ENCODE measurements at places on chromosomes 11 and 22.

GRCh38 chr11:111634981-111635705, 32.9 kb downstream of the SIK2 start:
- DNase-seq: no peak

DNA sequence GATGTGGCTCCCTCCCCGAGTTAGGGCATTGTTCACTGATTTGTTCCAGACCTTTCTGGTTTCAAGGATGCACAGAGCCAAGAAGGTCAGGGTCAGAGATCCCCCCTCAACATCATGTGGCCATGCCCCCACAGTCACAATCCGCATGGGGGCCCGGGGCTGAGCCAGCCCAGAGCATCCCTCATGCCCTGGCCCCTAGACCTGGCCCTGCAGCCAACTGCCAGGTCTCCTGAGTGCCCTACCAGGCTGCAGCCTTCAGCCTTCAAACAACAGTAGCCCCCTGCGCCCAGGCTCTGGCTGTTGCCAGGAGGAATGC, 142.4 kb downstream of the CRYBB2 start:
- DNase-seq: no peak

DNA sequence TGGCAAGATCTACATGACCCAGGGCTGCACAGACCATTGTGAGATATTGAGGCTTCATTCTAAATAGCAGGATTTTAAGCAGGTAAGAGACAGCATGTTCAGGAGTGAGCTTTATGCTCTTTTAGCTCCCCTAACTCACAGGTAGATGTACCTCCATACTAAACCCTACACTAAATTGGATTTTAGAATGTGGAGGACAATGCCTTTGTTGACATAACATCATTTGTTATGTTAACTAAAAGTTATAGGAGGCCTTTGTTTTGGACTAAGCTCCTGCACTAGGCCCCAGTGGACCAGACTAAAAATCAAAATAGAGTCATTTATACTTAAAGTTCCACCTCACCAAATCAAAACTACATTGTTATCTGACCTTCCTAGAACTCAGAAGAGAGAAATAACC, 6.8 kb downstream of the DDIAS start:
- no peak for DNase-seq

GRCh38 chr11:36657610-36658267, 59.7 kb upstream of the RAG2 start:
- DNase-seq: no peak

DNA sequence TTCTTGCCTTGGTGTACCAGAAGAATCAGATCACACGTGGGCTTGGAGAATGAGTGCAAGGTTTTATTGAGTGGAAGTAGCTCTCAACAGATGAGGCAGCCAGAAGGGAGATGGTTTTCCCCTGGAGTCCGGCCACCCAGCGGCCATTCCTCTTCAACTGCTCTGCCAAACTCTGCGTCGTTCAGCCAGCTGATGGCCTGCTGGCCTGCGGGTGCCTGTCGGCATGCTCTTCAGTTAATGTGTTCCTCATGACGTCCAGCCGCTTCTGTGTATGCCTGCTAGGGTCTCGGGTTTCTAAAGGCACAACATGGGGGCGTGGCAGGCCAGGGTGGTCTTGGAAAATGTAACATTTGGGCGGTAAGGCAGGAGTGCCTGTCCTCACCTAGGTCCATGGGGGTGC, 487.9 kb upstream of the LRRC4C start:
- no peak for DNase-seq

DNA sequence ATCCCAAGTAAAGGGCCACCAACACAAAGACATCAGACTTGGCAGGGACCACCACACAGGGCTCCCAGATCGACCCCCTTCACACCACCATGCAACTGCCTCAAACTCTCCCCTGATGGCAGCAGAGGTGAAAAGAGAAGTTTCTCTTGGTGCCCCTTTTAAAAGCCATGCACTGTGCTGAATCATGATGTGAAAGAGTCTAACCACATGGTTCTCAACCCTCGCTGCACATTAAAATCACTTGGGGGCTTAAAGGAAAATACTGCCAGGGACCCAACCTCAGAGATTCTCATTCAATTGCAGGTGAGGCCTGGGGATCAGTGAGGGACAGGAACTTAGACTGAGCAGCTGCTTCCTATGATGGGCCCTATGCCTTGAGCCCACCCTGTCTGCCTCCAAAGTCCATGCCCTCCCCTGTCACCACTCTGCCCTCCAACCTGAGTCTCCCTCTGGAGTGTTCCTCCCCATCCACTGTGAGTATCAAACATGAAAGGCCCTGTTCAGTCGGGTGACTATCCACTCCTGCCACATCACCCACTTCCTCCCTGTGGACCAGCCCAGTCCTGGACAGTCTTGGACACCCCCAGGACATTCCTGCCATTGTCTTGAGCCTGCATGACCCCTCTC, 40.8 kb downstream of the PLEKHA7 start:
- no peak for DNase-seq

DNA sequence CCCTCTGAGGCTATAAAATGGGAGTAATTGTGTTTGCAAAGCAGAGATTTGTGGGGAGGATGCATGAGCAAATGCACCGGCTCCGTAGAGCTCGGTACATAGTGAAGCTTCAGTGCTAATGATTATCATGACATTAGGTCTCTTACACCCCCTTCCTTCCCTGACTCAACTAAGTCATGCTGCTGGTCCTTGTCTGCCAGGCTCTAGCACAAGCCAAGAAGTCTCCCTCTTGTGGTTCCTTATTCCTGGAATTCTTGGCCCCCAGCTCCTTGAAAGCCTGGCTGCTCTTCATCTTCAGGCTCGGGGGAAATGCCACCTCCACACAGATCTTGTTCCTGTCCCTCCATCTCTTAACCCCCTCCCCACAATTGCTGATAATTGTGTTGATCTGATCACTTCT, 45.7 kb upstream of the SYT13 start:
- no peak for DNase-seq

DNA sequence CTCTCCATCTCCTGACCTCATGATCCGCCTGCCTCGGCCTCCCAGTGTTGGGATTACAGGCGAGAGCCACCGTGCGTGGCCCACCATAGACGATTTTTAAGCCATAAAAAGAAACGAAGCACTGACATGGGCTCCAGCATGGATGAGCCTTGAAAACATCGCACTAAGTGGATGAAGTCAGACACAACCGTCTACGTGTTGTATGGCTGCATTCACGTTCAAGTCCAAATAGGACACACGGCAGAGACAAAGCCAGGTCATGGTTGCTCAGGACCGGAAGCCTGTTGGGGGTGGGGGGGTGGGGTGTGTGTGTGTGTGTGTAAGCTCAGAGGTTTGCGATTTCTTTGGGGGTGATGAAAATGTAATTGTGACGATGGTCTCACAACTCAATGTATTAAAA, 10.0 kb downstream of the RRP7A start:
- no peak for DNase-seq

DNA sequence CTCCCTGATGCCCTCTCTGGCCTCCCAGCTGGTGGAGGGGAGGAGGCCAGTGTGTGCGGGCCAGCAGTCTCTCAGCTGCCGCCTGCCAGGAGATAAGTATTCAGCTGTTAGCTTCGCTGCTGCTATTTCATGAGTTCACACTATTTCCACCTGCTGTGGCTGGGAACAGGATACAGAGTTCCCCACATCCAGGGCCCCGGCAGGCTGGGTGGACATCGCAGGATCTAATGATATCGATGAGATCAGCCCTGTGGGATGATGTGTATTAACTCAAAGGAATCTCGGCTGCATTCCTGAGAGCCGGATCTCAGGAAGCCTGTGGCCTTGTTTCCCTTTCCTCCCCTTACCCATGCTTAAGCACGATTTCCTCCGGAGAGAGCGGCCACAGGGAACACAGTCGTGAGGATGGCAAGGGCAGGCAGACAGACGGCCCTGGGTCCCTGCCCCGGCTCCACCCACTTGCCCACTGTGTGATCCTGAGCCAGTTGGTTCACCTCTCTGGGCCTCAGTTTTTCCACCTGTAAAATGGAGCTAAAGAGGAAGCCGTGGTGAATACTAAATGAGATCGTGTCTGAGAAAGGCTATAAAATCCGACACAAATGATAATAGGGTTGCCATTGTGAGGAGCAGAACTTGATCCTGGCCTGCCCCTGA, 6.5 kb upstream of the PVALB start:
- no peak for DNase-seq

GRCh38 chr11:11967669-11968510, 40.5 kb downstream of the DKK3 start:
- no peak for DNase-seq

DNA sequence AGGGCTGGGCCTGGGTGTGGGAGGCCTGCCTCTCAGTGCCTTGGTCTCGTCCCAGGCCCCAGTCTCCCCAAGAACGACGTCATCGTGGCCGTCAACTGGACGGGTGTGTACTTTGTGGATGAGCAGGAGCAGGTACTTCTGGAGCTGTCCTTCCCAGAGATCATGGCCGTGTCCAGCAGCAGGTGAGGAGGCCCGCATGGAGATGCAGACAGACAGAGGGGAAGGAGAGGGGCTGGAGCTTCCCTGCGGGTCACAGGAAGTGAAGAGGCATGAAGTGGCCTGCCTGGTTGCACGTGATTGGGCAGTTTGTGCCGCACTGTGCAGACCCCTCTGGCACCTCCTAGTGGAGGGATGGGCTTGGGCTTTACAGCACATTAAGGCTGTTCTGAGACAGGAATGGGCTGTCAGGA, 70.4 kb downstream of the MYO7A start:
- peak; percentile 21 for DNase-seq

GRCh38 chr11:128331317-128331716, 256.0 kb downstream of the ETS1 start:
- DNase-seq: no peak

- no peak for DNase-seq
These were observed 58.9 kb downstream of the SHANK2 start for GRCh38 chr11:71193431-71193830.

GRCh38 chr11:69476509-69476961, 4.9 kb upstream of the LINC01488 start:
- DNase-seq: no peak

DNA sequence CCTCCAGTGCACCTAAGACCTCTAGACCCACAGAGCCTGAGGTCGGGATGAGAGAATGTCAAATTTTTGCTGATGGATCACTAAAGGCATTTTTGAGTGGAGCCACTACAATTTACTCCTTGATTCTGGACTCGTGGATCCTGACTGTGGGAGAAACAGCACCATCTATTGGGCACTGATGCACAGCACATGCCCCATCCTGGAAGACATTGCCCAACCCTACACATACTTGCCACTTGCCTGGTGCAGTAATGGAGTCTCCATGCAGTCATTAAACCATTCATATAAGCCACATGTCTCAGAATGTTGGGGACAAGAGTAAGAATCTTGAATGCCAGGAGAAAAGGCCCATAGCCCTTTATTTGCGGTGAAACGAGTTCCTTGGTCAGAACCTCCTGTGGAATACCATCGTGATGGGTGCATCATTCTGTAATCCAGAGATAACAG, 103.9 kb downstream of the GGTLC2 start:
- DNase-seq: peak; percentile 8

DNA sequence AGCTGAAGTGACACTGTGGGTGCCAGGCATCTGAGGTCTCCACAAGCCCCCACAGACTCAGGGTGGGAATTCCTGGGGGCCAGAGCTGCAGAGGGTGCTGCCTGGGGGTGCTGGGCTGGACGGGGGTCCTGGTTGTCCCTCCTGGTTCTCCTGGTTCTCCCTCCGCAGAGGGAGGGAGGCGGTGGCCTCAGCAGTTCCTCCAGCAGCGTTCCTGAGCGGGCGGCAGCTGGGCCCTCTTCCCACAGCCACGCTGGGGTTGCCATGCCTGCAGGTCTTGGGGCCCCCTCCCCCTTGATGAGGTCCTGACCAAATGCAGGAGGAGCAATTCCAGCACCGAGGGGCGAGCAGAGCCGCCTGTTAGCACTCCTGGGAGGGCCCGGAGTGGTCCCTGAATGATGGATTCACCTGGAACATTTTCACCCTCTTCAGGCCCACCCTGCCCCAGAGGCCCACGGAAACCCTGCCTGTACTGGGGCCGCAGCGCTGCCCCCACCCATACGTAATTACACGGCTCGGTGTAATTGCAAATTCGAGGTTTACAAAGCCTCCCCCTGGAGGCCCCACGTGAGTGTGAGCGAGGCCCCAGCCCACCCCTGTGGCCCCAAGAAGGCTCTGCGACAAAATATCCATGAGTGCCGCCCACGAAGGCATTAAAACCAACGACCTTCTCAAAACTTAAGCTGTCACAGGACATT, 635 bp downstream of the C11orf21 start:
- DNase-seq: no peak

DNA sequence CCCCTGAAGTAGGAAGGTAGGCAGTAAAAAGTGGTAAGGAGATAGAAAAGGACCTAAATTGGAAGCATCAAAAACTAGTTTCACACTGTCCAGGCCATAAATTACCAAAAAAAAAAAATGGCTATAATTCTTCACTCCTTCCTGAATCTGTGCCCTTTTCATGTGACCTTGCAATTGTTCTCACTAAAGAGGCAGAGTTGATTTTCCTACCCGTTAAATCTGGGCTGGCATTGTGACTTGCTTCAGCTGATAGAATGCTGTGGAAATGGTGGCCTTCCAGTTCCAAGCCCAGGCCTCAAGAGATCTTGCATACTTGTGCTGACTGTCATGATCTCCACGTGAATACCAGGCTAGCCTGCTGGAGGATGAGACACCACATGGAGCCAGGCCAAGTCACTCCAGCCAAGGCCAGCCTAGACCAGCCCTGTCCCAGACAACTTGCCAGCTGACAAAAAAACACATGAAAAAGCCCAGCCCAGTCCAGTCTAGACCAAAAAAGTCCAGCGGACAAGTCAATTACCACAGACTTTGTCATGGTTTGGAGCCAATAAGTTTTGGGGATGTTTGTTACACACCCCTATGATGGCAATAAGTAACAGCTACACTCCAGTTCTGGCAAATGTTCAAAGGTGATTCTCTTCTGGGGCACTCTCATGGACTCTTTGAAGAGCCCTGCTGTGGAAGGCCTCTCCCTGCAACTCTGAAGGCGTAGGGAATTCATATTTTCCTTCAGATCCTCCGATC, 51.4 kb upstream of the NUP50 start:
- no peak for DNase-seq

DNA sequence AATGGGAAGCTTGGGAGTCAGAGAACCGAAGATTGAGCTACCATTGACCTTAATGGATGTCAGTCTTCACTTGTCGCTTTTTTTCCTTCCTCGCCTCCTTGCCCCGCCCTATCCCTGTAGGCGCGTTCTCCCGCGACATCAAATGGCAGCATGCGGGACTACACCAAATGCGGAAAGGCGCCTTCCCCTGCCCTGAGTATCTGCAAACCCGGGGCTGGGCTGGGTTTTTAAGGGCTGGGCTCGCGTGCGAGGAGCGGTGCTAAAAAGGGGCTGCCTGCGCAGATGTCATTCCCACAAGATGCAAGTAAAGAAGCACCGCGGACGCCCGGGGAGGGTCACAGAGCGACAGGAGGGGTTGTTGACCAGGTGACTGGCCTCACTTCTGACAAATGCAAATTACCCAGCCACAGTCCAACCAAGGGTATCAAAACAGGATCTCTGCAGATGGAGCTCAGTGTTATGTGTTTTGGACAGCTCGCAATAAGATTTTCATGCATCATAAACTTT, 4.7 kb upstream of the FAM111B start:
- DNase-seq: peak; percentile 58

GRCh38 chr22:17675584-17675983, 37.0 kb downstream of the BCL2L13 start:
- DNase-seq: no peak

- no peak for DNase-seq
These were observed 5.5 kb downstream of the CAPN1 start for GRCh38 chr11:65187146-65187675.

GRCh38 chr22:42268852-42269410, 1.5 kb downstream of the TCF20 start:
- DNase-seq: no peak

Measured in stimulated activated CD4-positive, alpha-beta T cell treated with anti-CD3 and anti-CD28 coated beads, Interleukin-2, amount 100 ng/mL, for 48 hours (primary cell).